ENCODE measurements at places on chromosomes 6 and 20.

DNA sequence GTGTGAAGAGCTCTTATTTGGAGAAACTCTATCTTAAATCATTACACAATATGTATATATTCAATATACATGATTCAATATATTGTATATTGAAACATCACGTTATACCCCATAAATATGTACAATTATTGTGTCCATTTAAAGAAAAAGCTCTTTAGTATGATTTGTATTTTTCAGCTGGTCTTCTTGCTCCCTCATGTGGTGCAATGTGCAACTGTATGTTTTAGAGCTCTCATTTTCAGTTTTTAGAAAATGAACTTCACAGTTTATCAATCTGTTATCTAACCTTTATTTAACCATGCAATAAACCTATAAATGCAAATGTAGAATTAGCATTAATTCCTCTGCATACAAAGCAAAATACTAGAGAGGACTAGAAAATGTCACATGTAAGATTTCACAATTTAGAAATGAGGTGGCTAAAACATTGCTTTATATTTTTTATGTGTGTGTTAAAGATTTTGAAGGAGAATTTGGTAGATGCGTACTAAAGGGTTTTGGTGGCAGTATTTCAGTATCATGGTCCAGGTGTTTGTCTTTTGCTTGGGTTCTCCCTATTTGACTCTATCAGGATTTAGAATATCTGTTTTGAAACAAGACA is 167.1 kb downstream of the PHF3 start:
- no peak for DNase-seq

GRCh38 chr6:108635505-108636226 is 74.9 kb downstream of the FOXO3 start:
- DNase-seq, result no peak

DNA sequence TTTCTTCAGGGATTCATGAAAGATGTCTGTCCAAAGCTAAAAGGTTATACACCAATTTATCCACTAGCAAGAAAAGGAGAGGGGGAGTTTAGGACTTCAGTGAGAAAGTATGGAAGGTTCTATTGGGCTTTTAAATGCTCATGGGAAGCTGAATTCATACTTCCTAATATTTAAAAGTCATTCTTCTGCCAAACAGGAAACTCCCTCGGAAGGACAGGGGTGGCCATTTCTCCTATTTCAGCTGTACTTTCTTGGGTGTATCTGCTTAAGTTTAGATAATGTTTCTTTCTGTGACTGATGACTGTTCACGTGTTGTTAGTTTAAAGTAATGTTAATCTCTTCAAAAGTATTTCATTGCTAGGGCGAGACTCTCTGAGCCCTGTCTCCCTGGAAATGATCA is 80.5 kb upstream of the IFNGR1 start:
- DNase-seq, result no peak

- DNase-seq, result no peak
Measured at GRCh38 chr20:16819483-16819882, 71.3 kb downstream of the OTOR start.

DNA sequence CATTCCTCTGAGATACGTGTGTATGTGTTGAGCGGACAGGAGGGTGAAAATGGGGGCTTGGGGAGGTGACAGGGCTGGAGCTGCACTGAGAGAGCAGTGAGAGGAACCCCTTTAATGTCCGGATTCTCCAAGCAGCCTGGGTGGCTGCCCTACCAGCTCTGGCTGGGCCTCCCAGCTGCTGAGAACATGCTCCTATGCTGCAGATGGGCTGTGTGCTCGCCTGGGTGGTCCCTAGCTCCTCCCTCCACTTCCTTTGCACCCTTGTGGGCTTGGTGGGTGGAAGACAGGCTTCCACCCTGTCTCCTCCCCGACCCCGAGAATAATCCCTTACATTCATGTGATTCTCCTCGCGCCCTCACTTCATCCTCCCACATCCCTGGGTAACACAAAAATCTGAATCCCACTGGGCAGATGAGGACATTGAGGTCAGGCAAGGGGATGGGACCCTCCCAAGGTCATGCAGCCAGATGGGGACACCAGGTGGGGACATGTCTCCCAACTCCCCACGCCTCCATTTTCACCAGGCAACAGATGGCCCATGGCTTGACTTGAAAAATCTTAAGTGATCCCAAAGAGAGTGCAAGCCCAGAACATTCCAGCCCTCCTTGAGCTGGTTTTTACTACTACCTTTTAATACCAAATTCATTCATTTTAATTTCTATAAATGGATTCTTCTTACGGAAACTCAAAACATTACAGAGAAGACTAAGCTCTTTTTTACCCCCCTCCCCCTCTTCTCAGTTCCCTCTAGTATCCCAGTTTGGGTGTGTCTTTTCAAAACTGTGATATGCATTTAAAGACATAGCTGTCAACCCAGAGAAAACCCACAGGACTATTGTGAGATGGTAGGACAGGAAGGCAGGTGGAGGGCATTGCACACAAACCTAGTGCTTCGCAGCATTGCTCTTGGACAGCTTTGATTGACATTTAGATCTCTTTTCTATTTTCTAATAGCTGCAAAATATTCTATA is 5.0 kb upstream of the PDRG1 start:
- no peak for DNase-seq

GRCh38 chr6:36033935-36034334 is 6.3 kb downstream of the MAPK14 start:
- no peak for DNase-seq

Data from activated naive CD4-positive, alpha-beta T cell (primary cell).